ENCODE measurements at places on chromosomes 2 and 18. TPM values are rescaled to one million over a fixed set of nuclear protein-coding genes. Genes with fewer than 3 reads are reported as not detected.

GRCh38 chr2:238285653-238286082 lies 2.7 kb downstream of the PER2 start:
- peak; percentile 97 for DNase-seq

DNA sequence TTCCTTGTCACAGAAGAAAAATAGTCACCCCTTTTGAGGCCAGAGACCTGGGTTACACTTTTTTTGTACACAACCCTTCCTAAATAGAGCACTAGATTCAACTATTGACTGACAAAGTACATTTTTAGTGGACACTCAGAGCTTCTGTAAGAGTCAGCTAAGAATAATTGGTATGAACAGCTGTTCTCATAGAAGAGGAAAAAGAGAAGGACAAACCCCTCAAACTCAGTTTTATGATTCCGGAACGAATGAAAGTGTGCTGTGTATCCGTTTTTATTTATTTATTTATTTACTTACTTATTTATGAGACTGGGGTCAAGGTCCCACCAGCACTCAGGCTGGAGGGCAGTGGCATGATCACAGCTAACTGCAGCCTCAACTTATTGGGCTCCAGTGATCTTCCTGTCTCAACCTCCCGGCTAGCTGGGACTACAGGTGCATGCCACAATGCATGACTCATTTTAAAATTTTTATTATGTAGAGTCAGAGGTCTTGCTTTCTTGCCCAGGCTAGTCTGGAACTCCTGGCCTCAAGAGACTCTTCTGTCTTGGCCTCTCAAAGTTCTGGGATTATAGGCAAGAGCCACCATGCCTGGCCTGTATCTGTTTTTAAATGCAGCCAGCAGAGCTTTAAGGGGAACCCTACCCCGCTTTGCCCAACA lies 36.0 kb upstream of the FZD5 start:
- DNase-seq, result no peak

DNA sequence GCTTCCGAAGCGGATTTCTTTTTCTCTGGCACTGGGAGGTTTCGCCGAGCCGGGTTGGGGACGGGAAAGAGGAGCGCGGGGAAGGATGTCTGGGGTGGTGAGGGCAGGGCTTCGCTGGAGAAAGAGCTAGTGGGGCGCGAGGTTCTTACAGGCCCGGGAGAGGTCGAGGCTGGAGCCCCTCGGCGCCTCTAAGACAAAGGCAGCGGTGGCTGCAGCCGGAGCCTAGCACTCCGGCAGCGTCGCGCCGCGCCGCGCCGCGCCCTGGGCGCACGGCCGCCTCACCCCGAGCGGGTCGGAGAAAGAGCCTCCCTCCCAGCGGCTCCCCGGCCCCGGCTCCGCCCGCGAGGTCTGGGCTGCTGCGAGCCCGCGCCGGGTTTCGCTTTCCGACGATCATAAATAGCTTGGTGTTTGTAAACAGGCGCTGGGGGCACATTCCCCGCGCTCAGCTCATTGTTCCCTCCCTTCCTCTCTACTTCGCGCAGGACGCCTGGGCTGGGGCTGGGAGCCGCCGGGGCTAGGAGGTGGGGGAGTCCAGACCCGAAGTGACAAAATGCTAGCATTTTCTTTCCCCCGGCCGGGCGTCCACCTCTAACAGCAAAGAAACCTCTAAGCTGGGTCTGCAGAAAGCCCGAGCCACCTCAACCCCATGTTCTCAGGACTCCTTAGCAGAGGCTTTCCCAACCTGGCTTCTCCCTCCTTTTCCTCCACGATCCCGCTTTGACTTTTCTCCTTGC lies 813 bp upstream of the MEIS1 start:
- no peak for DNase-seq

- no peak for DNase-seq
Measured at GRCh38 chr2:45889053-45889452, 237.6 kb downstream of the PRKCE start.

GRCh38 chr2:62558743-62559142 lies 52.7 kb upstream of the TMEM17 start:
- no peak for DNase-seq

Gene CRYBA2
- total RNA-seq, result not detected

DNA sequence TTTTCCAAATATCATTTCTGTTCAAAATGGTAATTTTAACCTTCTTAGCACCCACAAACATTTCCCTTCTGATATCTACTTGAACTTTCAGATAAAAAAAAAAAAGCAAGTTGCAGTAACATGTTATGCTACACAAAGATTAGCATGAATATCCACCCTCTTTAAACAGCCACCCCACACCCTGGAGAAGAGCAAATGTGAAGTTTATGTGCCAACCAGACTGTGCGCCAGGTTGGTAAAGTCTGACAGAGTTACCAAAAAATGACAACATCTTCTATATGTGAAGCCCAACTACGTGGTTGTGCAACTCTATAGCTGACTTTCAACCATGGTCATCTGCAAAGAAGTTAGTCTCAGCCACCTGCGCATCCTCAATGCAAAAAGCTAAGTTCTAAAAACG lies 62.6 kb downstream of the BCL11A start:
- DNase-seq, result no peak

- no peak for DNase-seq
Measured at GRCh38 chr18:67893916-67894315, 377.4 kb upstream of the DSEL start.

- DNase-seq, result no peak
Measured at GRCh38 chr2:203796248-203797010, 71.1 kb upstream of the CTLA4 start.

DNA sequence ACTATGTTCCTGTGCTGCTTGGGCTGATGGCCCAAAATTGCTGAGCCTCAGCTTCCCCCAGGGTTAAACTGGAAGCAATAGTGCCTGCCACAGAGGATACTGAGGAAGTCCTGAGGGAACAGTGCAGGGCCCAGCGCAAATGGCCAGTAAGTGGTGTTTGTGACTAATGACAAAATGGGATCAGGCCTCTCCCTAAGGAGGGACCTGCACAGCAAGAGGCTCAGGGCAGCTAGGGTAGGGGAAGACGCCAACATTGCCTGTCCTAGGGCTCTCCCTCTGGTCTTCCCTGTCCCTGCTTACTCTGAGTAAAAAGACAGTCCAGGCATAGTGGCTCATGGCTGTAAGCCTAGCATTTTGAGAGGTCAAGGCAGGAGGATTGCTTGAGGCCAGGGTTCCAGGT lies 37.8 kb downstream of the INO80C start:
- no peak for DNase-seq

- no peak for DNase-seq
Measured at GRCh38 chr2:43114210-43114609, 112.2 kb downstream of the ZFP36L2 start.

DNA sequence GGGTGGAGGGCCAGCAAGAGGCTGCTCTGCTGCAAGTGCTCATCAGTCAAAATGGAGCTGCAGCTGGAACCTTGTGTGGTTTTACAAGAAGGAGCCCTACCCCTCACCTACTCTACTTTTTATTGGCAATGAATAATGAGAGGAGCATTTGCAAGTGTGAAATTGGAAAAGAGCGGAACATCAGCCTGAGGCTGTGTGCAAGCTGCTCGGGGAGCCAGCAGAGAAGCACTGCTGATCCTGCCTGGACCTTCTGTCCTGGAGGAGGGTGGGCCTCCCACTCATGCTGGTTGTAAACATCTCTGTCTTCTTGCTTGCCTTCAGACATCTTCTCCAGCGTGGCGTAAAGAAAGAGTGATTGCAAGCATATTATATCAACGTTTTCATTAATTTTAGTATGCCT lies 256.2 kb downstream of the DLGAP1 start:
- no peak for DNase-seq

Gene TMEM37
- total RNA-seq, result 5.4 TPM

- no peak for DNase-seq
Measured at GRCh38 chr18:44887227-44887631, 206.5 kb downstream of the SETBP1 start.

GRCh38 chr2:176115883-176116813 lies at the start of gene HOXD10:
HOXD10 (plus strand) TSS chr2:176116778; CDS start chr2:176116834, 56 bp downstream.
- no peak for DNase-seq

GRCh38 chr2:178949151-178949550 lies 100.8 kb downstream of the CCDC141 start:
- DNase-seq, result no peak

DNA sequence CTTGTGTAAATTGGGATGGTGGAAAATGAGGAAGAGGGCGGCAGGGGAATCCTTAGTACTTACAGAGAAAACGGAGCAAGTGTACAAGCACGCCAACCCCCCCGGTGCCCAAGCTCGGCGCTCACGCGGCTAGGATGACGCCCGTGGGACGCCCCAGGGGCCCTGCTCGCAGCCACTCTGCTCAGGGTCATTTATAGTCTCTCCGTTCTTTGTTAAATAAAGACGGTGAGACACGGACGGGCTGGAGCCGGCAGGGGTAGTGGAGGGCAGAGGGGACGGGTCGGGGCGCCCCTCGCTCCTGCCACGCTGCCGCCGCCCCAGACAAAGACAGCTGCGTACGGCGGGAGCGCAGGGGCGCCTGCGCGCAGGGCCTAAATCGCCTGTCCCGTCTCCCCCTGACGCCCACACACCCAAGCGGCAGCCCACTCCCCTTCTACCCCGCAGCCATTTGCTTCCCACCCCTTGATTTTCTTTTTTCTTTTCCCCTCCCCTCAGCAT lies 37.8 kb downstream of the PCBP1 start:
- peak; percentile 72 for DNase-seq

DNA sequence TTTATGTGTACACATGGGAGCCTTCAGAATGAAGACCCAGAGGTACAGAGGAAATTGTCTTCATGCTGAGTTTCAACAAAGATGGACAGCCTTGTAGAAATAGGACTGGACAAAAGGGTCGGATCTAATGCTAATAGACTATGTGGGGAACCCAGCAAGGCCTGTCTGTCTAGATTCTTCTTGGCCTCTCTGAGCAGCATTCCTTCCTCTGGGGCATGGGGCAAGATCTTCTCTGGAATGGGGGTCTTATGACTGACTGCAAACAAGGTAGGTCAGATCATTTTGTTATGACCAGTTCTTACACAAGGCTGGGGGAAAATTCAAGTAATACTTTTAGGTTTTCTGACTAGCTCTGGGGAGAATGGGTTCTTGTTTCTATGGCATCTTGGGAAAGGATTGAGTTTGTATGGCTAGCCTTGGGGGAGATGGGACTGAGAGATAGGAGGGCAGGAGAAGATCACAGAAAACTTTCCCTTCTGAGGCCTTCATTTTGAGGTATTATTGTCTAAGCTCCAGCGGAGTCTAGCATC lies 14.3 kb downstream of the SPATA3 start:
- DNase-seq, result no peak

DNA sequence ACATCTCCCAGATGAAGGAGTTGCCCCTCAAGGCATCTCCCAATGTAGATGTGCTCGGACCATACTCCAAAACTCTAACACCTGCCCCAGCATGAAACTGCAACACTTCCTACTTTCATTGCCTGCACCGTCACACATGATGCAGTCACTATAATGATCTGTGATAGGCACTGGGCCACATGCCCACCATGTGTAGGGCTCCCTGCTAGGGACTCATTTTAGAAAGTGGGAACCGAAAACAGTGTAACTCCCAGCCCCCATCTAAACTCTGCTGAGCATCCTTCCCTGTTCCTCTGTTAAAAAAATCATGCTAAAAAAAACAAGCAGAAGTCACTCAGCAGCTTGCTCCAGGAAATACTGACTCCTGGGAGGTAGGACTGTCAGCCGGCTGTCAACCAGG lies 496.1 kb upstream of the RAB6C start:
- no peak for DNase-seq

DNA sequence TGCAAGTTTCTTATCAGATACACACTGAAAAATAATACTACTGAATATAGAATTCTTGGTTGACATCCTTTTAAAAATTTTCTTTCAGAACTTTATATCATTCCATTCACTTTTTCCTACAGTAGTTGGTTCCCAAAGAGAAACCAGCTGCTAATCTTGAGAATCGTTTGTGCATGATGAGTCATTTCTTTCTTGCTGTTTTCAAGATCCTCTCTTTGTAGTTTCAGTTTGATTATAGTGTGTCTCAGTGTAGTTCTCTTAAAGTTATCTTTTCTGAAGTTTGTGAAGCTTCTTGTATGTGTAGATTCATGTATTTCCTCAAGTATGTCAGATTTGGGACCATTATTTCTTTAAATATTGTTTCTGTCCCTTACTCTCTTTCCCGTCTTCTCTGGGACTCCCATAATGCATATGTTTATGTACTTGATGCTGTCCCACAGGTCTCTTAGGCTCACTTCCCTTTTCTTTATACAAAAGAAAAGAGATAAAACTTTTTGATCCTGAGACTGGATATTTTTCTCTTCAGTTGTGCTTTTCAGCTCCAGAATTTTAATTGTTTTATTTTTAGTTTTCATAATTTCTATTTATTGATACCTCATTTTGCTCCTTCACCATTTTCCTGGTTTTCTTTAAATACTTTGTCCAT lies 801.0 kb downstream of the TDRD15 start:
- no peak for DNase-seq

Gene IL36RN
- not detected for total RNA-seq

- DNase-seq, result no peak
Measured at GRCh38 chr2:70957798-70958197, 20.6 kb upstream of the ANKRD53 start.
